Thoracic aorta (tissue), 2 donors: ENCODE measurements at places on chromosomes 1 and 21. TPM values are rescaled to one million over a fixed set of nuclear protein-coding genes. Genes with fewer than 3 reads are reported as not detected.

Gene S100A7A
- total RNA-seq = not detected

Gene KCNE2
- not detected for total RNA-seq

Gene OR2T35
- total RNA-seq = not detected

Gene PEAR1
- 34.9 TPM for total RNA-seq

Gene LENEP
- not detected for total RNA-seq

Gene PRRX1
- 66.6 TPM for total RNA-seq

Gene PSMG1
- total RNA-seq = 14.8 TPM

Gene CD164L2
- total RNA-seq = not detected

Gene BSND
- not detected for total RNA-seq

Gene PYHIN1
- 2.8 TPM for total RNA-seq

Gene GPR25
- not detected for total RNA-seq

Gene NTMT2
- total RNA-seq = not detected

DNA sequence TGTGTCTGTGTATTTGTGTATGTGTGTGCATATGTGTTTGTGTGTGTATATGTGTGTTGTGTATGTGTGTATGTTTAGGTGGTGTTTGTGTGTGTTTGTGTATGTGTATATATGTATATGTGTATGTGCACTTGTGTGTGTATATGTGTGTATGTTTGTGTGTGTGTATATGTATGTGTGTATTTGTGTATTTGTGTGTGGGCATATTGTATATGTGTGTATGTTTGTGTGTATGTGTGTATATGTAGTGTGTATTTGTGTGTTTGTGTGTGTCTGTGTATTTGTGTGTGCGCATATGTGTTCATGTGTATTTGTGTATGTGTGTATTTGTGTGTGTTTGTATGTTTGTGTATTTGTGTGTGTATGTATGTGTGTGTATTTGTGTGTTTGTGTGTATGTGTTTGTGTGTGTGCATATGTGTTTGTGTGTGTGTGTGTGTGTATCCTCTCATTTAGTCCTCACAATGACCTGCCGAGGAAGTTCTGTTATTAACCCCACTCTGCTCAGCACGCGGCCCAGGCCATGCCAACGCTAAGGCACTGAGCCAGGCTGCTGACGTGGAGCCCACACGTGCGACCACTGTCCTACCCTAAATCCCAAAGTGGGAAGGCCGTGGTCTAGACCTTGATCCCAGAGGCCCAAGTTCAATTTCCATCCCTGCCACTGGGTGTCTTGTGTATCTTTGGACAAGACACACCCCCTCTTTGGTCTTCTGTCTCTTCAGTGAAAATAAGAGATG is 43.2 kb upstream of the TMEM51 start:
- no peaks in the 10 kb centered on the region for H3K4me1 ChIP-seq
- DNase-seq = no peak
- H3K4me3 ChIP-seq = no peak overlapping the region

GRCh38 chr1:180916012-180916770 is 3.5 kb downstream of the KIAA1614 start:
- H3K27me3 ChIP-seq = no peaks in the 10 kb centered on the region
- H3K27ac ChIP-seq = no peak overlapping the region
- peaks cover 29% of the 10 kb centered on the region for H3K36me3 ChIP-seq

DNA sequence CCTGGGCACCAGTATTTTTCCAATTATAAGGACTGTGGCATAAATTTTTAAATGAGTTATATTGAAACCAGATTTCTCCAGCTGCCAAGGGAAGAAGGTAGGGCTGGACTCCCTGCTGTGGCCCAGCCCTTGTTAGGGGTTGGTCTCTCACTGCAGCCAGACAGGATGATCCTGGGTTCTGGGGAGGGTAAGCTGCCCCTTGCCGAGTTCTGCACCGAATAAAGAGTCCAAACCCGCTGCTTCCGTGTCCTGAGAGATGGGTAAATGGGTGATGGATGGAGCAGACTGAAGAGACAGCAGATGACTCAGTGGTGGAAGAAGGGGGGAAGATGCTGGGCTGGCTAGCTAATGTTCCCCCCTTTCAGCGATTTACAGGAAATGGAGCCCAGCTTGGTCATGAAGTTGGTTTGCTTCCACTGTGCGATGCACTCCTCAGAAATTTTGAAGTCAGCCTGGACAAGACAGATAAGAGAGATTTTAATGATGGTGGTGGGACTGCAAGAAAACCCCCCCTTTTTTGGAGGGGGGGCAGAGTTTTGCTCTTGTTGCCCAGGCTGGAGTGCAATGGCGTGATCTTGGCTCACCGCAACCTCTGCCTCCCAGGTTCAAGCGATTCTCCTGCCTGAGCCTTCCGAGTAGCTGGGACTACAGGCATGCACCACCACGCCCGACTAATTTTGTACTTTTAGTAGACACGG is 41.4 kb downstream of the YARS1 start:
- no peaks in the 10 kb centered on the region for H3K27me3 ChIP-seq
- H3K4me3 ChIP-seq = no peak overlapping the region
- peaks cover 37% of the 10 kb centered on the region for H3K36me3 ChIP-seq
- no peak for DNase-seq
- no peak overlapping the region for H3K27ac ChIP-seq

GRCh38 chr21:31720330-31720729 is 11.6 kb downstream of the SCAF4 start:
- DNase-seq = no peak
- peaks cover 11% of the 10 kb centered on the region for H3K4me1 ChIP-seq
- no peaks in the 10 kb centered on the region for H3K27me3 ChIP-seq
- H3K36me3 ChIP-seq = no peaks in the 10 kb centered on the region

GRCh38 chr1:95879498-95880050 is 645.6 kb downstream of the RWDD3 start:
- no peak overlapping the region for H3K4me3 ChIP-seq
- no peaks in the 10 kb centered on the region for H3K4me1 ChIP-seq
- DNase-seq = no peak
- no peaks in the 10 kb centered on the region for H3K27me3 ChIP-seq
- H3K36me3 ChIP-seq = no peaks in the 10 kb centered on the region

DNA sequence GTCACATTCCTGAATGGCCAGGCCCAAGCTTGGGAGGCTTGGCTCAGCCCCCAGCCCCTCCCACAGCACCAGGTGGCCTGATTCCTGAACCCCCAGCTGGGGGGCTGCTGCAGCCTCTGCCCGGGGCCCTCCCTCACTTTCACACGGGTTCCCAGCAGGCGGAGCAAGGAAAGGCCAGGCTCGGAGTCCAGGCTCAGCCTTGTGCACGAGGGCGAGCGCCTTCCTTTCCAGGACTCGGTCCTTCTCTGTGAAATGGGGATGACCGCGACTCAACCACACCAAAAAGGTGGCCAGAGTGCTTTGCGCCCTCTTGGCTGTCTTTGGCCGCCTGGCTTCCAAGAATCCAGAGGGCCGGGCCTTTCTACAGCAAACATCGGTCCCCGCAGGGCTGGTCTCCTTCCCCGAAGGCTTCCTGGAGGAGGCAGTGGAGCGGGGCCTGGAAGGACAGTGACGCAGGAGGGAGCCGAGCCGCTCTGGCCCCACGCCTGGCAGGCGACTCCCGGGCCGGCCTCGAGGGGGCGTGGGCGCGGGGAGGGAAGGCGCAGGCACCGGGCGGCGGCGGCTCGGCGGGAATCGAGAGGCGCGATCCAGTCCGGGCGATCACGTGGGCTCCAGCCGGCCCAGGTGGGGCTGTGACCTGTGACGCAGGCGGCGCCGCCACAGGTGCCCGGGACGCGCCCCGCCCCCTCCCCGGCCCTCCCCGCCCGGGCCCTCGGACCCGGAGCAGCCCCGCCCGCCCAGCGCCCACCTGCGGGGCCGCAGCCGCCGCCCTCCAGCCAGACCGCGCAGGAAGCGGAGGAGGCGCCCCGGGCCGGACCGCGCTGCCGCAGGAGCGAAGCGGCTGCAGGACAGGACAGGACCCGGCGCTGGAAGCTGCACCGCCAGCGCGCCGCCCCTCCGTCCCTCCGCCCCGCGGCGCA is at the start of gene ARHGEF16:
Gene ARHGEF16, plus strand, starts transcription at position 775 of the 920 bp plus-strand sequence. CDS start 8,420 bp downstream, outside the sequence.
- H3K27ac ChIP-seq = no peak within 1 kb of the TSS
- H3K4me1 ChIP-seq = peaks cover 5% of the 10 kb centered on the region
- H3K27me3 ChIP-seq = peaks cover 4% of the 10 kb centered on the region
- H3K4me3 ChIP-seq = peak within 1 kb of the TSS; percentile 70
- H3K36me3 ChIP-seq = no peaks in the 10 kb centered on the region

- H3K4me3 ChIP-seq = no peak overlapping the region
- H3K36me3 ChIP-seq = no peaks in the 10 kb centered on the region
- H3K4me1 ChIP-seq = no peaks in the 10 kb centered on the region
Measured at GRCh38 chr1:80054129-80054528, 1047.6 kb upstream of the ADGRL4 start.

- DNase-seq = no peak
- no peaks in the 10 kb centered on the region for H3K36me3 ChIP-seq
- H3K27me3 ChIP-seq = no peaks in the 10 kb centered on the region
- H3K4me1 ChIP-seq = peaks cover 14% of the 10 kb centered on the region
Measured at GRCh38 chr1:26827106-26827604, 667 bp downstream of the ZDHHC18 start.

GRCh38 chr1:64550510-64550909 is 80.6 kb downstream of the CACHD1 start:
- DNase-seq = no peak
- H3K27ac ChIP-seq = no peak overlapping the region
- no peaks in the 10 kb centered on the region for H3K27me3 ChIP-seq
- H3K36me3 ChIP-seq = no peaks in the 10 kb centered on the region
- peaks cover 6% of the 10 kb centered on the region for H3K4me1 ChIP-seq

DNA sequence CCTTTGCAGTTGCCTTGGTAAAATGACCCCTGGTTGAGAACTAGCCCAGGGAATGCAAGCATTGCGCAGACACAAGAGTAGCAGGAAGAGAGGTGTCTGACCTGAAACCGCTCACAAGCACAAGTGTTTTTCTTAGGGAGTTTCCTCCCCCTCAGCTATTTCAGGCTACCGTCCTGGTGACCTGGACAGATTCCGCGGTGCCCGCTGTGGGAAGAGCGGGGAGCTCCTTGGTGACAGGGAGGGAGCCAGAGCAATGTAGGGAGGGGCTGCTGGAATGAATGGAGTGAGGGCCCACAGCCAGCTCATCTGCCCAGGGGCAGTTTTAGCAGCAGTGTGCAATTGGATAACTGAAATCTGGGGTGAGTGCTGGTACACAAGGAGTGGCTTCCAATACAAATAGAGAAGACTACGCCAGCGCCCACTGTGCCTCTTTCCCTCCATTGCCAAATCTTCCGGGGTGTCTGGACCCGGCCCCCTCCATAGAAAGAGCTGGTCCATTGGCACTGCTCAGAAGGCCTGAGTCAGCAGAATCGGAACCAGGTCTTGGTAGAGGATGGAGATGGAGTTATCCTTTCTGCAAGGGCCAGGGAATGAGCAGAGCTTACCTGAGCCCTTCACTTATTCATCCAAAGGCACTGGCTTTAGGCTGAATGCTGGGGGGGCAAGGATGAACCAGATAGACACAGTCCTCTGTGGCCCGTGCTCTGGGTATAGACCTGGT is 82.8 kb downstream of the TRABD2B start:
- no peak for DNase-seq
- H3K4me1 ChIP-seq = no peaks in the 10 kb centered on the region
- H3K36me3 ChIP-seq = no peaks in the 10 kb centered on the region
- H3K4me3 ChIP-seq = no peak overlapping the region
- H3K27me3 ChIP-seq = no peaks in the 10 kb centered on the region
- H3K27ac ChIP-seq = no peak overlapping the region

- H3K36me3 ChIP-seq = no peaks in the 10 kb centered on the region
- H3K27ac ChIP-seq = no peak overlapping the region
- no peak for DNase-seq
- H3K4me3 ChIP-seq = no peak overlapping the region
- no peaks in the 10 kb centered on the region for H3K27me3 ChIP-seq
Measured at GRCh38 chr21:33208534-33208933, 21.2 kb upstream of the IFNAR2 start.

- H3K4me3 ChIP-seq = no peak overlapping the region
- DNase-seq = no peak
- no peaks in the 10 kb centered on the region for H3K36me3 ChIP-seq
- H3K4me1 ChIP-seq = no peaks in the 10 kb centered on the region
- H3K27me3 ChIP-seq = no peaks in the 10 kb centered on the region
Measured at GRCh38 chr1:88608139-88608943, 75.7 kb upstream of the PKN2 start.

DNA sequence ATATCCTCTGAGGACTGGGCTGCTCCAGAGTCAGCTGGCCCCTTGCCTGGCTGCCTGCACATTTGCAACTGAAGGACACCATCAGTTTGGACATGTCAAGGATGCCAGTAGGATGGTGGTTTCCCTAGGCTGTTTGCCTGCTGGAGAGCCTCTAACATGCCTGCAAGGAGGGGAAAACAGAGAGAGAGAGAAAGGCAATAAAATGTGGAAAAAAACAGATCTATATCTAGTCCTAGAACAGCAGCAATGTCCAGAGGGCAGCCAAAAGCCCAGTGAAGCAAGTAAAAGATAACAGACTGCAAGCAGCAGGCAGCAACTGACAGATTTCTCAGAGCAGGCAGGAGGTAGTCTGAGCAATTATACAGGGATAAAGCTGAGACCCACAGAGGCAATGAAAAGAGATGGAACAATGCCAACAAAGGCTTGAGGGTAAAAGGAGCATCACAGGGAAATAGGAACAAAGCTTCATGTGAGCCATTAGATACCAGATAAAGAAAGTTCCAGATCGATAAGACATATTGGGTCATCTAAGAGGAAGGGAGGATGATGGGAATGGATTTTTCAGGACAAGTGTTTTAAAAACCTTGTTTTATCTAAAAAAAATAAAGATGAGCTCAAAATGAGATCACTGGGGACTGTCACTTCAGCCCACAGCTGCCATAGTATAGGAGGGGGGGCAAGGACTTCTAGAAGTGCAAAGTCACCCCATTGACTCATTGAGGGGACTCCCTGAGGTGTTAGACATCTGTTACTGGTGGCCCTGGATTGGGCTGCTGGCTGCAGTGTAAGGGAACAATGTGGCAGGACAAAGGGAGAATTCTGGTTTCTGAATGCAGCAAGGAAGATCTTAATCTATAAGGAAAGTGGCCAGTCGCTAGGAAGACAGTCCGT is 38.6 kb upstream of the GADD45A start:
- H3K4me3 ChIP-seq = no peak overlapping the region
- H3K27ac ChIP-seq = peak overlapping the region; percentile 35
- H3K4me1 ChIP-seq = peaks cover 21% of the 10 kb centered on the region
- H3K27me3 ChIP-seq = no peaks in the 10 kb centered on the region
- H3K36me3 ChIP-seq = no peaks in the 10 kb centered on the region

- DNase-seq = no peak
- no peak overlapping the region for H3K4me3 ChIP-seq
- H3K36me3 ChIP-seq = peaks cover 5% of the 10 kb centered on the region
- peaks cover 19% of the 10 kb centered on the region for H3K4me1 ChIP-seq
Measured at GRCh38 chr1:151072224-151072623, 1.7 kb downstream of the GABPB2 start.

- DNase-seq = no peak
- no peak overlapping the region for H3K4me3 ChIP-seq
- no peak overlapping the region for H3K27ac ChIP-seq
- no peaks in the 10 kb centered on the region for H3K36me3 ChIP-seq
Measured at GRCh38 chr1:205186191-205186590, 25.3 kb downstream of the DSTYK start.

DNA sequence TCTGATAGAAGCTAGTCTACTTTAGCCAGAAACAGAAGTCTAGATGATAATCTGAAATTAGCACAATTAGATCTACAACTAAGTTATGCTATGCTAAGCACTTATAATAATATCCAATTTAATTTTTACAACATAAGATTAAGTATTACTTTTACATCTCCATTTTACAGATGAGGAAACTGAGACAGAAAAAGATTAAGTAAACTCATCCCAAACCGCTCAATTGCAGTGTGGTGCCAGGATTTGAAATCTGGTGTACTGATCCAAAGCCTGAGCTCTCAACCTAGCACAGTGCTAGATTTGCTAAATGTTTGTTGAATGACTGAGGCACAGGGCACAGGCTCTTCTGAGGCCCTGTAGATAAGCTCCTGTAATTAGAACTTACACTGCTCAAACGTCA is 13.8 kb downstream of the KNCN start:
- no peak overlapping the region for H3K27ac ChIP-seq
- no peak overlapping the region for H3K4me3 ChIP-seq
- no peaks in the 10 kb centered on the region for H3K27me3 ChIP-seq
- no peaks in the 10 kb centered on the region for H3K36me3 ChIP-seq
